ENCODE measurements at places on chromosomes 13 and 19.

GRCh38 chr13:40064154-40065097 is 409.0 kb downstream of the COG6 start:
- DNase-seq, result no peak

DNA sequence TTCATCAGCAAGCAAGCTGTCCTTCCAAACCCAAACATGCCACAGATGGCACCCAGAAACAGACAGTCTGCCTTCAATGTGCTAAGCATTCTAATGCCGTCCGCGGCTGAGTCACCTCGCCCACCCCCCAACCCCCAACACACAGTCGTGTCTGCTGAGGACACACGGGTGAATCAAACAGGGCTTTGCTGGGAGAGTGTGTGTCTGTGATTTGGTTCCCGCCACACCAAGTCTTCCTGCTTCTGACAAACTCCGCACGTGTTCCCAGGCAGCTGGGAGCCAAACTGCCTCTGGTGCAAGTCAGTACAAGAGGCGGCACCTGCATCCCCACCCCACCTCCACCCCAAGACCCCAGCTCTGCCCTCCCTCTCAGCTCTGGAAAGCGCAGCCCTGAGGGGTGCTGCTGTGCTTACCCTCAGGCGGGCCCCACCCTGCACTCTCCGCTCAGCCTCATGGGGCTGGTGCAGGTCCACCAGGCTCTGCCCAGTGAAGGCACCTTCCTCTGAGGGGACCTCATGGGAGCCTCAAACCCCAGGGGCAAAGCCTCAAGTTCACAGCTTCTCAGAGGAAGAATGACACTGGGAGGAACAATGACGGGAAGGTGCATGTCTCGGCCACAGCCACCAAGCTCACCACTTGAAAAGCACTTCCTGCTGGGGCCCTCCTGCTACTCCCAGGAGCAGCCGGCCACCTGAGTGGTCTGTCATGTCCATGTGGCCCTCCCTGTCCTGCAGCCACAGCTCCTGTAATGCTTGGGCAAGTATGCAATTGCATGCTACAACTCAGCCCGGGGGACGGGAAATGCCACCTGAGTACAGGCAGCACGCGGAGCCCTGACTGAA is 15.0 kb upstream of the SLC35E1 start:
- DNase-seq, result no peak

GRCh38 chr13:101178406-101178805 is 237.9 kb downstream of the NALCN start:
- no peak for DNase-seq

DNA sequence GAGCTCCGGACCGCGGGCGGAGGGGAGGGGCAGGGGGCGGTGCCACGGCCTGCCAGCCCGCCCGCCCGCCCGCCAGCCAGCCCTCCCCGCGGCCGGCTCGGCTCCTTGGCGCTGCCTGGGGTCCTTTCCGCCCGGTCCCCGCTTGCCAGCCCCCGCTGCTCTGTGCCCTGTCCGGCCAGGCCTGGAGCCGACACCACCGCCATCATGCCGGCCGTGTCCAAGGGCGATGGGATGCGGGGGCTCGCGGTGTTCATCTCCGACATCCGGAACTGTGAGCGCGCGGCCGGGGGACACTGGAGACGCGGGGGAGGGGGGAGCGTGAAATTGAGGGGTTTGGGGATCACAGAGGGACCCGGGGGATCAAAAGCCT is at the start of gene AP2A1:
TSS of gene AP2A1 (plus strand) at position 72 of the 370 bp plus-strand sequence. CDS start at position 205, 133 bp downstream.
- DNase-seq, result no peak

GRCh38 chr13:73062468-73062867 is 3.7 kb downstream of the KLF5 start:
- no peak for DNase-seq

- peak; percentile 46 for DNase-seq
These were observed 54.8 kb downstream of the GATAD2A start for GRCh38 chr19:19460258-19460731.

- no peak for DNase-seq
These were observed 114.8 kb downstream of the LRCH1 start for GRCh38 chr13:46667687-46668281.

Data from posterior cingulate gyrus (tissue), 11 donors.